ENCODE measurements at places on chromosomes 3 and 15. TPM values are rescaled to one million over a fixed set of nuclear protein-coding genes. Genes with fewer than 3 reads are reported as not detected.

GRCh38 chr3:94167346-94167745 lies 104.5 kb downstream of the NSUN3 start:
- DNase-seq: no peak

- DNase-seq: peak; percentile 54
Observed at GRCh38 chr3:30199096-30199759, 407.2 kb upstream of the TGFBR2 start.

- no peak for DNase-seq
Observed at GRCh38 chr3:126056681-126057500, 27.0 kb downstream of the SLC41A3 start.

Gene IGSF10
- 0.18 TPM for total RNA-seq

Gene OR5K1
- not detected for total RNA-seq
